Peyer's patch (tissue), 4 donors: ENCODE measurements at places on chromosomes 3 and 15. TPM values are rescaled to one million over a fixed set of nuclear protein-coding genes. Genes with fewer than 3 reads are reported as not detected.

SPRED1 gene
- total RNA-seq, result 8.9 TPM

DNA sequence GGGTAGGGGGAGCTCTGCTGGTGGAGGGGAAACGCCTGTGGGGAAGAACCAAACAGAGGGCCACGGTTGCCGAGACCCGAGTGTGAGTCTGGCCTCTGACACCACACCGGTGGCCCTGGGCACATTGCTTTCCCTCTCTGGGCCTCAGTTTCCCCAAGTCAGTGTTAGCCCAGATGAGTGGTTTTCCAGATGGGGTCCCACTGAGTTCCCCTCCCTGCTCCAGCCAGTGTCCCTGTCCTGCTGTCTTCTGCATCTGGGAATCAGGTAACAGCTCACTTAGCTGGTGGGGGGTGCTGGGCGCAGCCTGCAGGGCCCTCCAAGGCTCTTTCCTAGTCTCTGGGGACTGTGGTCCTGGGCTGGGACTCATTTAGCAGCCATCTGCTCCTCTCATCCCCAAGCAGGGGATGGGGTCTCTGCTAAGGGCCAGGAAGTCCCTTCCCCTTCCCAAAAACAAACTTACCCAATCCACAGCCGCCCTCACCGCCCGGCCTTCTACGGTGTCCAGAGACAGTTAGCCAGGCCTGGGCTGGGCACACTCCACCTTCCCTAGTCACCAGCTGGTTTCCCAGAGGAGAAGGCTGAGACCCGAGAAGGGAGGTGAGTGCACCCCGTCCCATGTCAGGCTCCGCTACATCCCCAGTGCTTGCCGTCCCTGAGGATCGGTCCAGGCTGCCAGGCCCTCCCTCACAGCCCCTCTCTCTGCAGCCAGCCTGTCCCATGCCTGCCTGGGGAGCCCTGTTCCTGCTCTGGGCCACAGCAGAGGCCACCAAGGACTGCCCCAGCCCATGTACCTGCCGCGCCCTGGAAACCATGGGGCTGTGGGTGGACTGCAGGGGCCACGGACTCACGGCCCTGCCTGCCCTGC is 676 bp downstream of the GP9 start:
- H3K27me3 ChIP-seq, result no peaks in the 10 kb centered on the region
- no peak for DNase-seq
- no peak overlapping the region for H3K4me3 ChIP-seq

DNA sequence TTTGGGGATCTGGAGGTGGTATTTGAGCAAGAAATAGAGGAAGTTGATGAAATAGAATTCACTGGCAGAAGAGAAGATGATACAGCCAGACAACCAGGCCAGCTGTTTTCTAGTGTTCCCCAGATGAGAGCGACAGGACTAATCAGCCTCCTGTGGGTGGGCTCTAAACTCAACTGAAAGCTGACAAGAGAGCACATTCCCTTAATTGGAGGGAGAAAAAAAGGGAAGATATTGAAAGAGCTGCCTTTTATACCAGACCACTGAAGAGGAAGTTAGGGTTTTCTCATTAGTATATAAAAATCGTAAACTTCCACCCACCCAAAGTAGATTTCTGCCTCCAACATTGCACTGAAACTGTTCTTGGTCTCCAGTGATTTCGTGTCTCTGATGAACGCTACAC is 6.5 kb upstream of the TM4SF19 start:
- no peak overlapping the region for H3K27ac ChIP-seq
- H3K27me3 ChIP-seq, result no peaks in the 10 kb centered on the region
- no peaks in the 10 kb centered on the region for H3K36me3 ChIP-seq
- no peak overlapping the region for H3K4me3 ChIP-seq
- DNase-seq, result no peak
- no peaks in the 10 kb centered on the region for H3K4me1 ChIP-seq

SEMA5B gene
- 2.5 TPM for total RNA-seq

GRCh38 chr15:75368689-75369239 is 357 bp upstream of the MAN2C1 start:
- no peaks in the 10 kb centered on the region for H3K36me3 ChIP-seq
- H3K27ac ChIP-seq, result peak overlapping the region; percentile 95
- no peak for DNase-seq

GRCh38 chr3:29164825-29165224 is 116.0 kb upstream of the RBMS3 start:
- H3K27ac ChIP-seq, result no peak overlapping the region
- H3K27me3 ChIP-seq, result no peaks in the 10 kb centered on the region
- no peak overlapping the region for H3K4me3 ChIP-seq
- no peaks in the 10 kb centered on the region for H3K4me1 ChIP-seq
- no peak for DNase-seq

RASGRP1 gene
- total RNA-seq, result 5.6 TPM

SIDT1 gene
- 116 TPM for total RNA-seq

EHHADH gene
- 31.5 TPM for total RNA-seq

DNA sequence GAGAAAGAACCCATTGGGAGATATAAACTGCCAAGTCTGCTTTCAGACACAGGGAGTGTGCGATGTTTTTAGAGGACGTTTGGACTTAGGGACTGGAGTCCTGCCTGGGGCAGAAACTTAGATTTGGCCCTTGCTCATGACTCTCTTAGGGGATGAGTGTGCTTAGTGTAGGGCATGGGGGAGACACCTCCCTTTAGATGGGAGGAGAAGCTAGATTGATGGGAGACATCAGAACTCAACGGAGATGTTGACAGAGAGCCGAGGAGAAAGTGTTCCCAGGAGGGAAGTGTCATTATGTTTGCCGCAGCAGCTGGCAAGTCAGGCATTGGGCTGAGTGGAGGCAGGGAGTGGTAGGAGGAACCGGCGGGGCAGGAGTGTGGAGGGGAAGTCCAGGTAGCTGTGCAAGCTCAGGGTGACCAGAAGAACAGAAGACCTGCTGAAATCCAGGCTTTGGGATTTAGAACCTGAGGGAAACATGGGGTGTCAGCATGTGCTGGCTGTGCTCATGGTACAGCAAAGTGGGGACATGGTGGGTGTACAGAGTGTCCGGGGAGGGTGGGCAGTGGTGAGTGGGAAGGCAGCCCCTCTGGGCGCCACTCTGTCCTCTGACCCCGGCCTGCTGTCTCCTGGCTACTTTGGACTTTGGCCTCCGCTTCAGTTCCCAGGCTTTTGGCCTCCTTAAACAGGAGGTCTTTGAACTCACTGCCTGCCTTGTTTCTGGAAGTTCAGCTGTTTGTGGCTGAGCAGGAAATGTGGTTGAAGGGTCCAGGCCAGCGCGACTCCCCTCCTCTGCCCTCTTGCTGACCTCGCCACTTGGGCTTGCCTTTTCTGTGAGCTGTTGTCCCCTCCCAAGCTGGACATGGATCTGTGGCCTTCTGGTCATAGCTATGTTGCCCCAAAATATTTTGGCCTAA is 324.0 kb upstream of the LRRFIP2 start:
- peak overlapping the region; percentile 49 for H3K27ac ChIP-seq
- no peaks in the 10 kb centered on the region for H3K27me3 ChIP-seq
- DNase-seq, result no peak
- no peaks in the 10 kb centered on the region for H3K4me1 ChIP-seq
- H3K4me3 ChIP-seq, result no peak overlapping the region

DNA sequence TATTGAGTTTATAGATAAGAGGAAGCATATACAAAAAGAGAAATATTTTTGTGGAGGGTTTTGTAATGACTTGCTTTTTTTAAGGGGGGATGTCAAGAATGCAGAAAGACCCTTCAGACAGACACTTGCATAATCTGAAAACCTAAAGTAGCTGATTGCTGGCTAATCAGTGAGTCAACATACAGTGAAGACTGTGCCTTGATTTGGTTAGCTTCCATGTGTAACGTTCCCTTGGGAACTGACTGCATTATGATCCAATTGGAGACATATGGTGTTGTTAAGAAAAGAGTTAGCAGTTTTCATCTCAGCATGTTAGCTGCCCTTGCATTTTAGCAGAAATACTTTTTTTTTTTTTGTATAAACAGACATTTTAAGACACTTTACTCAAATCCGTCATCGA is 483.2 kb downstream of the RBMS3 start:
- H3K27ac ChIP-seq, result no peak overlapping the region
- H3K4me3 ChIP-seq, result no peak overlapping the region
- DNase-seq, result no peak
- H3K36me3 ChIP-seq, result no peaks in the 10 kb centered on the region

- no peak overlapping the region for H3K27ac ChIP-seq
- no peaks in the 10 kb centered on the region for H3K27me3 ChIP-seq
- DNase-seq, result no peak
- H3K4me1 ChIP-seq, result no peaks in the 10 kb centered on the region
- H3K36me3 ChIP-seq, result no peaks in the 10 kb centered on the region
- no peak overlapping the region for H3K4me3 ChIP-seq
Observed at GRCh38 chr15:77647961-77648360, 15.2 kb upstream of the LINGO1 start.

RFTN1 gene
- 135 TPM for total RNA-seq

DNA sequence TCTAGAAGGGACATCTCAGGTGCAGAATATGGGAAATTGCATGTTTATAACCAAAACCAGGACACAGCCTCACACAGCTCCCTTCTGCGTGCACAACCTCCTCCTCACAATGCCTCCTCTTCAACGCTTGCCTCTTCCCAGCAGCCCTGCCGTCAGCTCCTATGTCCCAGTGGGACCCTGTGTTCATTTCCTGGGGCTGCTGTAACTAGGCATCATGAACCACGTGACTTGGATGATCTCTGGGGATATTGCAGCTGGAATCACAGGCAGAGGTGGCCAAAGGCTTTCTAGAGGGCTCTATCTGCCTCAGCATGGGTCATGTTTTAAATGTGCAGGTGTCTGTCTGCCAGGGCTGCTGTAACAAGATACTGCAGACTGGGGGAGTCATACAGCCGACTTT is 375.3 kb downstream of the OCA2 start:
- no peaks in the 10 kb centered on the region for H3K4me1 ChIP-seq
- H3K27ac ChIP-seq, result no peak overlapping the region
- H3K36me3 ChIP-seq, result no peaks in the 10 kb centered on the region

DNA sequence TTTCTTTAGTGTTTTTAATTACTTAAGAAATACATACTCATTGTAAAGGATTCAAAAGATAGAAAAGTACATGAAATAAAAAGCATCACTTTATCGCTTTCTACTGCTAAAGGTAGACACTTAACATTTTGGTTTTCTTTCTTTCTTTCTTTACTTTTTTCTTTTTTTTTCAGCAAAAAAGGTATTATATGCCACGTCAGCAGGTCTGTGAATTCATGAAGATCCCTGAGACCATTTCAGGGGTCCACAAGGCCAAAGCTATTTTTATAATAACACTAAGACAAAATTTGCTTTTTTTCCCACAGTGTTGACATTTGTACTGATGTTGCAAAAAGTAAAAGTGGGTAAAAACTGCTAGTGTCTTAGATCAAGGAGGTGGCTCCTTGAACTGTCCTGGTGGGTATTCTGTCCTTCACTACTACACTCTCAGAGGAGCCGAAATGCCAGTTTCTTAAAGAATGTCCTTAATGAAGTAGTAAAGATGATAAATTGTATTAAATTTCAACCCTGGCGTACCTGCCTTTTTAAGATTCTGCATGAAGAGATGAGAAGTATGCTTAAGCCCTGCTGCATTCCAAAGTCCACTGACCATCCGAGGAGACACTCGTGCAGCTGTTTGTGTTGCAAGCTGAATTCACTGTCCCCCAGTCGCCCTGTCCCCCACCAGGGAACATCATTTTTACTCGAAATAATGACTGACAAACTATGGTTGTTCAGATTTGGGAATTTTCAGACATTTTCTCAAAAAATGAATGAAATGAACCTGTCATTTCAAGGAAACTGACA is 106.7 kb upstream of the PIAS1 start:
- no peak for DNase-seq
- no peaks in the 10 kb centered on the region for H3K36me3 ChIP-seq
- no peaks in the 10 kb centered on the region for H3K27me3 ChIP-seq
- no peak overlapping the region for H3K27ac ChIP-seq

SLC38A3 gene
- not detected for total RNA-seq

GRCh38 chr15:80887148-80887547 is 102.5 kb downstream of the MESD start:
- H3K4me3 ChIP-seq, result no peak overlapping the region
- no peaks in the 10 kb centered on the region for H3K27me3 ChIP-seq
- DNase-seq, result no peak
- no peaks in the 10 kb centered on the region for H3K36me3 ChIP-seq
- H3K4me1 ChIP-seq, result no peaks in the 10 kb centered on the region

PPP4R2 gene
- total RNA-seq, result 43.7 TPM

- H3K27ac ChIP-seq, result no peak overlapping the region
- no peak for DNase-seq
- no peaks in the 10 kb centered on the region for H3K36me3 ChIP-seq
Observed at GRCh38 chr3:85670634-85671205, 711.9 kb downstream of the CADM2 start.

GRCh38 chr3:72041511-72041910 is 256.6 kb upstream of the PROK2 start:
- no peaks in the 10 kb centered on the region for H3K36me3 ChIP-seq
- no peak for DNase-seq
- no peak overlapping the region for H3K4me3 ChIP-seq
- no peaks in the 10 kb centered on the region for H3K27me3 ChIP-seq
- H3K4me1 ChIP-seq, result no peaks in the 10 kb centered on the region
